Progenitor cell of endocrine pancreas (in vitro differentiated cells): ENCODE measurements at places on chromosomes 3 and 15.
A peak's percentile ranks its signal among the peaks of the same experiment; 100 is the strongest.

GRCh38 chr15:64596701-64597476, 136.5 kb downstream of the ZNF609 start:
- no peak for DNase-seq

DNA sequence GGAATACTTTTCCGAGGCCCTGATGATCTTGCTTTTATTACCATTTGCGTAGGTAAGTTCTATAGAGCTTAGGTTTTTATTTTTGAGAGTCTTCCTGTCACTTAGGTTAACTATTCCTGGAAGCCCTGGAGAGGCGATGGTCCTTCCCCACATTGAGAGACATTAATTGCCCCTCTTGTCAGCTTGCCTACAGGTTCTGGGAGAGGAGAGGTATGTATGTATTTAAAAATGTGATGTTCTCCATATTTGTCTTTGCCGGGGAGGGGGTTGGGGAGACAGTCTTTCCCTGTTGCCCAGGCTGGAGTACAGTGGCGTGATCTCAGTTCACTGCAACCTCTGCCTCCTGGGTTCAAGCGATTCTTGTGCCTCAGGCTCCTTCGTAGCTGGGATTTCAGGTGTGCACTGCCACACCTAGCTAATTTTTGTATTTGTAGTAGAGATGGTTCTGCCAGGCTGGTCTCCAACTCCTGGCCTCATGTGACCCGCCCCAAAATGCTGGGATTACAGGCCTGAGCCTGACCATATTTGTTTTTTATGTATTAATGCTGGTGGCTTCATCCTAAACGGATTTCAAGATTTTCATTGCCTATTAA, 6.2 kb downstream of the RPSA start:
- DNase-seq: no peak

- peak; percentile 45 for DNase-seq
Measured at GRCh38 chr3:123636431-123636841, 51.6 kb upstream of the HACD2 start.

- DNase-seq: no peak
Measured at GRCh38 chr3:153927107-153927506, 194.1 kb upstream of the ARHGEF26 start.

- no peak for DNase-seq
Measured at GRCh38 chr3:48896936-48897335, 1.7 kb downstream of the SLC25A20 start.

- DNase-seq: no peak
Measured at GRCh38 chr3:158920371-158920770, 118.5 kb downstream of the MFSD1 start.

DNA sequence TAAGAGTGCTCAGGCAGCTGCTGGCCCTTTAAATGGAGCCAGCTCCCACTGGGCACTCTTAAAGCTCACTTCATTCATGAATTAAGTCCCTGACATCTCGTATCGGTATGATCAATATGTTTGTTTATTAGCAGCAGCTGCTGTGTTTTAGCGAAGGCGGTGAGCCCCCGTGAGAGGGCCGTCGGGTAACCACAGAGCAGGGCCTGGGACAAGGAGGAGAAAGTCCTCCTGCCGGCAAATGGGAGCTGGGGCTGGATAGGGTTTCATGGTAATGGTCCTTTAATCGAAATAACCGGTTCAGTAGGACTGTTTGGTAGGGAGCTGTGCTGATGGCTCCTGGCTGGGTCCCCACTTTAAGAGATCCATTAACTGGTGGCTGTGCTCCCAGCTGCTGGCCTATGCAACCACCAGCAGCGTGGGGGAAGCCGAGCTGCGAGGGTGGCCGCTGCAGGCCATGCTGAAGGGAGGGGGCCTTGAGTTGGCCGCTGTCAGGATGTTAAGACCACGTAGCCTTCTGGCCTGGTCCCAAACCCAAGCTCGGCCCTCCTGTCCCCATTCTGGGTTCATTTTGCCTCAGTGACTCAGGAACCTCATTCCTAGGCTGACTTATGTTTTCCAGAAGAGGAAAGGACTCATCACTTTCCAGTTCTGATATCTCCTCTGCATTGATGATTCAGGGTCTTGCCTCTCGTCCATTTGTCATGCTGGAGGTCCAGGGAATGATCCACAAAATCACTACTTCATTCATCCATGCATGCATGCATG, 67.6 kb upstream of the NTRK3 start:
- DNase-seq: no peak

DNA sequence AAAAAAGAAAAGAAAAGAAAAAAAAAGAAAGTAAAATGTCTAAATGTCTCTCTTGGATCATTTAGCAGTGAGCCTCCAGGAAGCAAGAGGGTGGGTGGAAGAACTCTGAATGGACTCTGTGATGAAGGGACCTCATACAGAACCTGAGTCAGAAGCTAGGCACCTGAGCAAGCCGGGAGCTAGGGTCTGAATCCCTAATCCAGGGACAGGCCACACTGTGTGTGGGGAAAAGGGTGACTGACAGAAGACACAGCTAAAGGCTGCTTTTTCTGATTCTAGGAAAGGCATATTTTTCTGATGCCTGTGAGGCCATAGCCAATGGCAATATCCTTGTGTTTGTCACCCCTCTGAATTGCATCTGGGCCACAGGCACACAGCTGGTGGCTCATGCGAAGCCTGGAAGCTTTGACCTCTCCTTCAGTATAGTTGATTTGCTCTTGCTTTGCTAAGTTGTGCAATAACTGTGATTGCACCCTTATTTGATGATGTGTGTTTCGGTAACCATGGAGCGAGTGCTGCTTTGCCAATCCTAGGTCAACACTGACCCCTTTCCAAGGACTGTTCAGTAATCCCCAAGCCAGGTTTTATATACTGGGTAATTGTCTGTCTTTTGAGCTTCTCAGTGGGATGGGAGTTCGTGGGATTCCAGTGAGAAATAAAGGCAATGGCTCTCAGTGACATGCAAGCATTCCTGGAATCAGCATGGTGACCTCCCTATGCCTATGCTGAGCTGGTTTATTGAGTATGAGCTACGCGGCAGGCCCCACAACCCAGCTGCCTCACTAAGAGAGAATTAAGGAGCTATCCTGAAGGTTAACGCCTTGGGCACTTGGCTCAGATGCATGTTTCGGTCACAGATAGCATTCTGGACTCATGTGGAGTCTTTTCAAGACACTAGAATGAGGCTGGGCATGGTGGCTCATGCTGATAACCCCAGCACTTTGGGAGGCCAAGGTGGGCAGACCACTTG, 49.0 kb upstream of the OSBPL11 start:
- no peak for DNase-seq

GRCh38 chr3:112134335-112135124, 1.5 kb upstream of the GCSAM start:
- no peak for DNase-seq

DNA sequence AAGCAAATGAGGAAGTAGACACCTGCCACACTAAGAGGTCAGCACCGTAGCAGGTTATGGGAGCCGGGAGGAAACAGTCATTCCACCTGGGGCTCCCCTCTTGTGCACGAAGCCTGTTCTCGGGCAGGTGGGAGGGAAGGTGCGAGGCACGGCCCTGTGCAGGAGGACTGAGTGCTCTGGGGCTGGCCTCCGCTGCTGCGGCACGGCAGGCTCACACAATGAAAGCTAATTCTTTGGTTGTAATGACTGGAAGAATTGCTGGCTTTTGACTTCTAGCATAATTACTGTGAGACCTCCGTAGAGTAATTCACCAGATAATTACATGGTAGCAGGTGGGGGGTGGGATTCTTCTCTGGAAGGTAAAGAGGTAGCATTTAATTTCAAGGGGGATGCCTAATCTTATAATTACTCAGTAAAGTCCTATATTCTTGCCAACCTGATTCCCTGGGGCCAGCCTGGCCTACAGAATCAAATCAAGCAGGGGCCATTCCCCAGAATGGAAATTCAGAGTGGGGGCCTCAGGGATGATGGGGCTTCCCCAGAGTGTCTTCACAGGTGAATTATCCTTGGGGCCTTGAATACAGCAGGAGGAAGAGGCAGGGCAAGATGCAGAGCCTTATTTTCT, 129.1 kb downstream of the TPRA1 start:
- DNase-seq: no peak

GRCh38 chr15:38028869-38029268, 94.4 kb downstream of the TMCO5A start:
- no peak for DNase-seq

DNA sequence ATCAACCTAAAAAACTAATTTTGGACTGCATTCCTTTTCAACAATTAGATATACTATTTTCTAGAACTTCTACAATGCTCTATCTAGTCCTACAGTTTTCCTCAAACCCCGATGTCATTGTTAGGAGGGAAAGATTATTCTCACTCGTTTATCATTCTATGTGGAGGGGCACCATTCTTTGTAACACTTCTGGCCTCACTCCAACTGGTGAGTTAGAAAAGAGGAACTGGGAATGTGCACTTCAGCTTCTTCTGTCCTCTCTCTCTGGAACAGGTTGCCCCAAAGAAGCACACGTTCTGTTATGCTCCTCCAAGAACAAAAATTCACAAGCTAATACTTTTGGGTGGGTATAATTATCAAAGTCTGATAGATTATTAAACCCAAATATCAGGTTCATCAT, 137.9 kb downstream of the UACA start:
- no peak for DNase-seq

- no peak for DNase-seq
Measured at GRCh38 chr3:129207479-129207878, 23.8 kb upstream of the CNBP start.

DNA sequence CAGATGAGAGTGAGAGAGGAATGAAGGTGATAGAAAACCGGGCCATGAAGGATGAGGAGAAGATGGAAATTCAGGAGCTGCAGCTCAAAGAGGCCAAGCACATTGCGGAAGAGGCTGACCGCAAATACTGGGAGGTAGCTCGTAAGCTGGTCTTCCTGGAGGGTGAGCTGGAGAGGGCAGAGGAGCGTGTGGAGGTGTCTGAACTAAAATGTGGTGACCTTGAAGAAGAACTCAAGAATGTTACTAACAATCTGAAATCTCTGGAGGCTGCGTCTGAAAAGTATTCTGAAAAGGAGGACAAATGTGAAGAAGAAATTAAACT, 88.9 kb downstream of the EOMES start:
- no peak for DNase-seq

DNA sequence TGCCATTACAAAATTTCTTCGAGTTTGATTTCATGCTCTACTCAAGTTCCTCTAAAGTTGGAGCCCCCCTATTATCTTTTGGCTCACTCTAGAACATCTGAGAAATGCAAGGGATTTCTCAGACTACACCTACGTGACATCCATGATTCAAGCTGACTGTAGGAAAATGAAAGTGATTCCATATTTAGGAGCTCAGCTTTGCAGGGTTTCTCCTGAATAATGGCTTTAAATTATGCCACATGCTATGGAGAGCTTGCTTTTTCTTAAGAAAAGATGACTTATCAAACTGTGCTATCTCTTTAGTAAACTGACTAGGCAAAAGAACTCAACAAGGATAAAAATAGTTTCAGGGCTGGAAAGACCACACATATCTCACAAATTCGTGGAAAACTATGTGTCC, 292.1 kb downstream of the LSAMP start:
- no peak for DNase-seq

DNA sequence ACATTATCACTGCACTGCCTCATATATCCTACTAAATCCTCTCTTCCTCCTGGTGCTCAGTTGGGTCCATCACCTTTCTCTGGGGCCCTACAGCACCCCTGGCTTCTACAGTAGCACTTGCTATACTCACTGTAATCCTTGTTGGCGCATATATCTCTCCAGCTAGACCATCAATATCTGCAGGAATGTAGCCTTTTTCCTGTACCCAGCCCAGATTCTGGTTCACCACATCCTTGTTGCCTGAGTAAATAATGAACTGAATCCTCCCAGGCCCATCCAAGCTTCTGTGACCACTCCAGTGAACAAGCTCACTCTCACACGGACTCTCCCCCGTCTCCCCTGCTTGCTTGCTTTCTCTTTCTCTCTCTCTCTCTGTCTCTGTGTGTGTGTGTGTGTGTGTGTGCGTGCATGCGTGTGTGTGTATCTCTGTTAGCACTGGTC, 62.5 kb upstream of the LIPC start:
- no peak for DNase-seq

DNA sequence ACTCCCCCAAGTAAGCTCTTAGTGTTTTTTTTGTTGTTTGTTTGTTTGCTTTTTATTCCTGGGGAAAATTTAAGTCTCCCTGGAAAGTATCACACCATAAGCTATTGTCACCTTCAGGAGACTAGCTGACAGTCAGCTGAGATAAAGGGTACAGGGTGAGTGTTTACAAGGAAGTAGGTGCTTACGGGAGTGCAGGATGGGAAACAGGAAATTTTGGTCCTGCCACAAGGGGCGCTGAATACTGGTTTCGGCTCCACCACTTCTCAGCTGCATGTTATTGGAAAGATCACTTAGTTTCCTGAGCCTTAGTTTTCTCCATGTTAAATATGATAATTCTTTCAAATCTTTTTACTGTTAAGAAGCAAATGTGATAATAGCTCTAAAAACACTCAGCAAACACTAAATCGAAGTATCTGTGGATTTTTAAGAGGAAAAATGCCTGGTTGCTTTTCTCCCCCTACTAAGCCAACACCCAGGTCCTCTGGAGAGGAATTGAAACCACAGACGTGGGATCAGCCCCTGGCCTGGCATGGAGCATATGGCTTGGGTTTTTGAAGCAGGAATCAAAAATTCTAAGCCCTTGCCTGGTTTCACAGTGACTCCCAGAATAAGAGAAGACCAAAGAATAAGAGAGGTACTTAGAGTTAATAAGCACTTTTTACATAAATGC, 90.7 kb downstream of the SCN11A start:
- DNase-seq: peak; percentile 21

DNA sequence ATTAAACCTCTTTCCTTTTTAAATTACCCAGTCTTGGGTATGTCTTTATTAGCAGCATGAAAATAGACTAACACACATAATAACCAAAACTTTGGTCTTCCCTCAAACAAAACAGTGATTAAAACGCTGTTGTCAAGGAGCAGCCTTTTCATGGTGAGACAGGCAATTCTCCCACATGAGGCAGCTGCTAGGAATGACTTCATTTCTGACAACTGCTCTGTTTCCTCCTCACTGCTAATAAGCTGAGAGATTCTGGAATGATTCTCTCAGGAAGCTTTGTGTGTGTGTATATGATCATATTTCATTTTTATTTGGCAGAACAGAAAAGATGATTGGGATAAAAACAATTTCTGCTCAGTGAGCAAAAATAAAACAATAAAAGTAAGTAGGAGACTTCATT, 580.6 kb upstream of the ADAMTS9 start:
- DNase-seq: no peak

DNA sequence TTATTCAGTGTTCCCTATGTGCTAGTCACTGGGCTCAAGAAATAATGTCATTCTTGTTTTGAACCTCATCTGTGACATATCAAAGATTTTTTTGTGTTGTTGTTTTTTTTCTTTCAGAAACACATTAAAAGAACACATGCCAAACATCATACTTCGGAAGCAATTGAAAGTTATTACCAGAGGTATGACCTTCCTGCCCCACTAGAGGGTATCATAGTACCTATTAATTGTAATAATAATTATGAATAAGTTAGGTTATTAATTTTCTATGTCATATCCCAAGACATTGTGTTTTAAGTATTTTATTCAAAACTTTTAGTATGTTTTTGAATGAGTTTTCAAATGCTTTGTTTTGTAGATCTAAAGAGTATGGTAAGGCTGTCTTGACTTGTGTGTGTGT, 65.7 kb downstream of the CDIN1 start:
- DNase-seq: no peak

GRCh38 chr15:80076321-80077318, 17.1 kb downstream of the ZFAND6 start:
- no peak for DNase-seq
